ENCODE measurements at places on chromosomes 13 and 19.

DNA sequence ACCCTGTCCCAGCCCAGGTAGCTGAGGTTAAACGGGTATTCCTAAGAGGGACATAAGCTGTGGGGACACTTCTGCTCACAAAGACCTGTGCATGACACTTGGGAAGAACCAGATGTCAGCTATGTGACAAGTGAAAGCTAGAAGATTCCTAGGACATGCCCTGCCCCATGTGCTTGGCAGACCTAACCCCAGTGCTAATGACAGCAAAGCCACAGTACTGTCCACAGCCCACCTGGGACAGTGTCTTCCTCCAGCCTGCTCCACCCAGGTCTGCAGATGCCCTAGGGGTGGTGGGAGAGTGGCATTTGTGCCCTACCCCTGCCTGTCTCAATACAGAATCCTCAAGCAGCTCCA, 18.4 kb upstream of the EPHX3 start:
- DNase-seq = no peak

GRCh38 chr19:5153601-5154128, 184.8 kb downstream of the KDM4B start:
- no peak for DNase-seq

DNA sequence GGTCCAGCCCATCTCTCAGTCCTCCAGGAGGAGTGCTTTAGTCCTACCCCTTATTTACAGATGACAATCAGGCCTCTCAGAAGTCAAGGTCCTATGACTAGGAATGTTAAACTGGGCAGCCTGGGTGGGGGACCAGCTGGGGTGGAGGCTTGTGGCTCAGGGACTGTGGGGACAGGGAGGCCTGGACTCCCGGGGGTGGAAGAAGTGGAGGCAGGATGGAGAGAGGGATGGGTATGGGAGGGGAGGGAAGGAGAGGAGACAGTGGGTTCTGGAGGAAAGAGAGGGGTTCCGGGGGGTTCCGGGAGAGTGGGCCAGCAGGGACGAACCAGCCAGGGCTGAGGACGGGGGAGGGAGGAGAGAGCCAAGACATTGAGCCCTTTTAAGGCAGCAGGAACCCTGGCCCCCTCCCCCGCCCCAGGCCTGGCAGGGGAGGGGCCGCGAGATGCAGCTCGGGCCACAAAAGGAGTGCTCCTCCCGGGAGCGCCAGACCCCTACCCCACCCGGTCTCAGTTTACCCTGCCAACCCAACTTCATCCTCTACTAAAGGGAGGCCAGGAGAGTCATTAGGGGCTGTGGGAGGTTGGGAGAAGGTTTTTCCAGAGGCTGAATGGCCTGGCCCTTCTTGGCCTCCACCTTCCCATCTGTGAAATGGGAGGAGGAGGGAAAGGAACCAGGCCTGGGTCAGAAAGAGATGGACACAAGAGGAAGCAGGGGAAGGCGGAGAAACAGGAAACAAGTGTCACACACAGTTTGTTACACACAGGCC, 1.7 kb downstream of the DMPK start:
- no peak for DNase-seq

DNA sequence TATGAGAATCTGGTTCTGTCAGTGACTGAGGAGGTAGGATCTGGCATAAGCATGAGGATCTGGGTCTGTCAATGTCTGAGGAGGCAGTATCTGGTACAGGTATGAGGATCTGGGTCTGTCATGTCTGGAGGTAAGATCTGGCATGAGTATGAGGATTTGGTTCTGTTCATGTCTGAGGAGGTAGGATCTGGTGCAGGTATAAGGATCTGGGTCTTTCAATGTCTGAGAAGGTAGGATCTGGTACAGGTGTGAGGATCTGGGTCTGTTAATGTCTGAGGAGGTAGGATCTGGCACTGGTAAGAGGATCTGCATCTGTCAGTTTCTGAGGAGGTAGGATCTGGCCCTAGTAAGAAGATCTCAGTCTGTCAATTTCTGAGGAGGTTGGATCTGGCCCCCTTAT, 12.4 kb upstream of the PDCD2L start:
- no peak for DNase-seq

DNA sequence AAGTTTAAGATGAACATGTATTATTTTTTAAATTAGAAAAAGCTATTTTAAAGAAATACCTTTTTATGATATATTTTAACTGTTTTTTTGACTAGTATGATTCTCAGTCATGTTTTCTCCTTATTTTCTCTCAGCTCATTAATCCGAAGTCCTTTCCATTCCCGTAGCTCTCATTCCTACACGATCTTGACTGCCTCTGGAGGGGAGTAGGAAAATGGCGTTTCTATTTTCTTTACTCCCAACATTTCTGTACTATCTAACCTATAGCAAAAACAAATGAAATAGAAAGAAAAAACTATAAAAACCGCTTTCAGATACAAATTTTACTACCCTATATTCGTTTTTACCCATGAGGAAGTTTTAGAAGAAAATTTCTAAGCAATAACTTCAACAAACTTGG, 343.8 kb downstream of the RBM26 start:
- DNase-seq = no peak

- DNase-seq = no peak
Observed at GRCh38 chr19:58366585-58367430, 4.3 kb upstream of the ZNF497 start.

GRCh38 chr13:77580748-77581147, 45.2 kb downstream of the SCEL start:
- no peak for DNase-seq

Measured in stimulated activated CD8-positive, alpha-beta memory T cell treated with anti-CD3 and anti-CD28 coated beads, Interleukin-4, amount 100 ng/mL, for 24 hours (primary cell).